Cerebellar cortex (tissue), 1 donor: ENCODE measurements at places on chromosomes 11 and 22.

DNA sequence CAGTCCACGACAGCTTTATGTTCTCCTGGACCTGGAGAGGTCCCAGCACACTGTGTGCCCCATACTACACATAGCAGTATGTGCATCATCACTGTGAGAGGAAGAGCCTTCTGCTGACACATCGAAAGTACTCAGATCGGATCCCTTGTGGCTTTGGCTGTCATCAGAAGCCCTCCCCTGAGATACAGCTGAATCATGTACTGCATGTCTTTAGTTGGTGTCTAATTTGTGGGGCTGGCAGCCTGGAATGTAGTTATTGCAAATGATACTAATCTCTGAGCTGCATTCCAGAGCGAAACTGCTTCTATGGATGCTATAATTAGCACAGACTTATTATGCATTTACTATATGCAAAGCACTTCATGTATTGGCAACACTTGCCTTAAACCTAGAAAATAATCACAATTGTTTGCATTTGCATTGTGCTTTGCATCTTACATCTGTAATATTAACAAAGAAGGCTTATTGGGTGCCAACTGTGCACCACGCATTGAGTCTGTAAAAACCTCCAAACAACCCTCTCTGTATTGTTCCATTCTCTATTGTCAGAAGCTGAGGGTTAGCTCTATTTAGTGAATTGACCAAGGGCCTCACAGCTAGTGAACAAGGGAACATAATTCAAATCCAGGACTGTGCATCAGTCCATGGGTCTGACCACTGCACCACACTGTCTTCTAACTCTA, 89.2 kb upstream of the CRTAM start:
- no peak for DNase-seq

- no peak for DNase-seq
Observed at GRCh38 chr11:11400635-11401232, 47.7 kb upstream of the CSNK2A3 start.

GRCh38 chr11:101226617-101227016, 97.0 kb upstream of the PGR start:
- DNase-seq, result no peak

GRCh38 chr11:10221342-10221741, 72.7 kb downstream of the SBF2 start:
- DNase-seq, result no peak

DNA sequence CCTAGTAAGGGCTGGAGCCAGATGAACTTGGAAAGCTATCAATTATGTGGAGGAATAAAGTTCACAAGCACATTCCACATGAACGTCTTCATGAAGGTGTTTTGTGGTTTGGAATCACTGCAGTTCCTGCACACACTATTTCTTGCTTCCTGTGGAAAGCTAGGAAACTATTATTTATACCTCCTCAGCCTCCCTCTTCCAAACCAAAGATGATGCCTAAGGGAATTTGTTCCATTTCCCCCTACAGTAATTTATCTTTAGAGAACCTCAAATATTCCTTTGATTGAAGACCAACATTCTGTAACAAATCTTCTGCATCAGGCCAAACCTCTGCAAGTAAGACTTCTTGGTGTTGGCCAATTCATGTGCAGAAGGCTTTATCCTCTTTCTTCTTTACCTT, 115.8 kb upstream of the ARHGAP20 start:
- DNase-seq, result no peak

- no peak for DNase-seq
Observed at GRCh38 chr11:94219771-94220170, 84.6 kb upstream of the IZUMO1R start.
